Activated CD8-positive, alpha-beta memory T cell treated with anti-CD3 and anti-CD28 coated beads for 4 hours (primary cell): ENCODE measurements at places on chromosomes 7 and 10.

DNA sequence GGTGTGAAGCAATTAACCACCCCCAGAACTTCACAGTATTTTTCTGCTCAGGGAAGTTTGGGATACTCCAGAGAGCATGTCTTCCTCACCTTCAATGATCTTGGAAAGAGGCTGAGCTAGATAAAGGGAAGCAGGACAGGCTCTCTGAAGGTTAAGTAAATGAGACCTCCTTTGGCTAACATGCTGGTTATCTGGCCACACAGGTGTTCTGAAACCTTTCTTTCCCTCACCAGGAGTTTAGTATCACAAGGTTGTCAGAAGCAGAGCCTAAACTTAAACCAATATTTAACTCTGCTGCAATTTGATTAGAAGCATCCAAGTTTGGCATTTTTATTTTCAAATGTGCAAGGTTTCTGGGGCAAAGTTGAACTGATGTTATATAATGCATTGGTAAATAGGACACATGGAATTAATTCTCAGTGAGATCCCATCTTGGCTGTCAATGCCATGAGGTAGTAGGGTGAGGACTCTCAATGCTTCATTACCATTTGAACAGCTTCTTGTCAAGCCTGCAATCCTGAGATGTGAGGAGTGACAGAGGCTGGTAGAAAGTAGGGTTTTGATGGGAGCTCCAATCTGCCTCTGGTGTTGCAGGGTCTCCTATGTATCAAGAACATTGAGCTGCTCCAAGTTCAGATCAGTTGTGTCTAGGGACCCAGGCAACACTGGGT lies 3.6 kb upstream of the PNLIP start:
- DNase-seq: no peak

DNA sequence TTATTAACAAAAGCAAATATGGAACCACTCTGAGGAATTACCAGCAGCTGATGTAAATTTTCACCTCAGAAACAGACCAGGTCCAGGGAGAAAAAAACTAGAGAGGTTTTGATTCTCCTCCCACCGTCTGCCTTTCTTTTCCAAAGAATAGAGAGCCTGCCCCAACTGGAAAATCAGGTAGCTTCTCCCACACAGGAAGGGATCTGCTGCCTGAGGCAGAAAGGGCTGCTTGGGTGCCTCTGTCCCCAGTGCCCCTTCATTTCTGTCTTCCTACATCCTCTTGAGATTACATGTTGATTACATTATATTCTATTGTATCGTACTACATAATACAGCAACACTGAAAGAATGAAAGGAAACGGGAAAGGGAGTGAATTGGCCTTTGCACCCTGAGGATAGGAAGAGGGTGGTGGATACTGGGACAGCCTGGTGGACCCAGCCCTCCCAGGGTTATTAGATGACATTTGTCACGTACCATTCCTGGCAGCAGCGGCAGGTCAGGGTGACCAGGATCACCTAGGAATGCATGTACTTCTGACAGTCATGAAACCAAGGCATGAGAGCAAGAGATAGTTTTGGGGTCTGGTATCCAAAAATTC lies 8.9 kb downstream of the ST8SIA6 start:
- no peak for DNase-seq

DNA sequence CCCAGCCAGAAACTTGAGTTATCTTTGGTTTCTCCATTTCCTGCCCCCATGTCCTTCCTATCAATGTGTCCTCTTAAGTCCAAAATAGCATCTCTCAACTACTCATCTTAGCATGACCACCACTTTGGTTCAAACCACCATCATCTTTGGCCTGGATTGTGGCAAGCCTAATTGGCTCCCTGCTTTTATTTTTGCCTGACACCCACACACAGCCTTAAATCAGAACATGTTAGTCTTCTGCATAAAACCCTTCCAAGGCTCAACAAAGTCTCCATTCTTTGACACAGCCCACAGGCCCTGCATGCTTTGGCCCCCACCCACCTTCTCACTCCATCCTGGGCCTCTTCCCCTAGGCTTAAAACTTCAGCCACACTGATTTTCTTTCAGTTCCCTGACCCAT lies 2.0 kb upstream of the TSPAN14 start:
- no peak for DNase-seq

GRCh38 chr7:141455723-141456122 lies 95.5 kb upstream of the AGK start:
- DNase-seq: no peak

GRCh38 chr10:110493832-110494426 lies 3.8 kb upstream of the DUSP5 start:
- DNase-seq: no peak

DNA sequence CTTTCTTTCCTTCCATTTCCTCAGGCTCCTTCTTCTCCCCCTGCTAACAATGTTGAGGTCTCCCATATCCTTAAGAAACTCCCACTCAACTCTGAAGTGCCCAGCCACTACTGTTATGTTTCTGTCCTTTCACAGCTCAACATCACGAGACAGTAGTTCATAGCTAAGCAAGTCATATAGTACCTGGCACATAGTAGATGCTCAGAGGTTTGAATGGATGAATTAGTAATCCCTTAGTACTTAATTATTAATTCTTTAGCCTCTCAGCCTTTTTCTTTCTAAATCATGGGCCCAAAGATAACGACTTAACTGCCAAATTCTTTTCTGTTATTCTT lies 22.6 kb downstream of the CSGALNACT2 start:
- DNase-seq: no peak

- no peak for DNase-seq
These were observed 185.1 kb downstream of the DGKI start for GRCh38 chr7:137661634-137662033.

DNA sequence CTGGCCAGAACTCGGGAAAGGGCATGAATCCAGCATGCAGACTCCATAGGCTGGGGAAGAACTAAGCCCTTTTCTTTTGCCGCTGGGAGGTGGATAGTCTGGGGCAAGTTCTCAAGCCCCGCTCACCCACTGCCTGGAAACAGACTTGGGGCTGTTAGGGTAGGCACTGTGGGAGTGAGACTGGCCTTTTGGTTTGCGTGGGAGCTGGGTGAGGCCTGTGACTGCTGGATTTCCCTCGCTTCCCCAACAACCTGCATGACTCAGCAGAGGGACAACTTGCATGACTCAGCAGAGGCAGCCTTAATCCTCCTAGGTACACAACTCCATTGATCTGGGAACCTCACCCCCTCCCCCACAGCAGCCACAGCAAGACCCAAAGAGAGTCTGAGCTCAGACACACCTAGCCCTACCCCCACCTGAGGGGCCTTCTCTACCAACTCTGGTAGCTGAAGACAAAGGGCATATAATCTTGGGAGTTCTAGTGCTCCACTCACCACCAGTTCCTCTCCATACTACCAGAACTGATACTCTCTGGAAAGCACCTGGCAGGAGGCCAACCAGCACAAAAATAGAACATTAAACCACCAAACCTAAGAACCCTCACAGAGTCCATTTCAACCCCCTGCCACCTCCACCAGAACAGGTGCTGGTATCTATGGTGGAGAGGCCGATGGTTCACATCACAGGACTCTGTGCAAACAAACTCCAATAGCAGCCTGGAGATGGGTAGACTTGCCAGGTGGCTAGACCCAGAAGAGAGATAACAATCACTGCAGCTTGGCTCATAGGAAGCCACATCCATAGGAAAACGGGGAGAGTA lies 81.4 kb upstream of the LAMB4 start:
- DNase-seq: no peak

DNA sequence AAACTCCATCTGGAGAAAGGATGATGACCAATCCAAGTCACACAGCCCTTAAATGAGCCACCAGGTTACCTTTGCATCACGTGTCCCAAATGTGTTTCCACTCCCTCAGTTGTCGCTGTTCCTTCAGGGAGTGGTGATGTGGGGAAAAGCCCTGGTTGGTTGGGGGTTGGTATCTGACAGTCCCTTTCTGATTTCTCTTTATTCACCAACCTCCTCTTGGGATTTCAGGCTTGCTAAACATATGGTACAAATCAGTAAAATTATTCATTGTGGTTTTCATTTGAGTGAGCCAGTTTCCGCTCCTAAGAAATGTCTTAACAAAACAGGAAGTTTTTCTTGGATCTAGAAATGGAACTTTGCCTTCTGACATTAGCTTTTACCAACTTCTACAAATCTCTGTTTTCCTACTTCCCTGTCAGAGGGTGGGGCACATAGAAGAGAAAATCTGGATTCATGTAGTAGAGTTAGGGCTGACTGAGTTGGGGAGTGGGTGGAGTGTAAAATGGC lies 40.0 kb upstream of the KMT2E start:
- no peak for DNase-seq

DNA sequence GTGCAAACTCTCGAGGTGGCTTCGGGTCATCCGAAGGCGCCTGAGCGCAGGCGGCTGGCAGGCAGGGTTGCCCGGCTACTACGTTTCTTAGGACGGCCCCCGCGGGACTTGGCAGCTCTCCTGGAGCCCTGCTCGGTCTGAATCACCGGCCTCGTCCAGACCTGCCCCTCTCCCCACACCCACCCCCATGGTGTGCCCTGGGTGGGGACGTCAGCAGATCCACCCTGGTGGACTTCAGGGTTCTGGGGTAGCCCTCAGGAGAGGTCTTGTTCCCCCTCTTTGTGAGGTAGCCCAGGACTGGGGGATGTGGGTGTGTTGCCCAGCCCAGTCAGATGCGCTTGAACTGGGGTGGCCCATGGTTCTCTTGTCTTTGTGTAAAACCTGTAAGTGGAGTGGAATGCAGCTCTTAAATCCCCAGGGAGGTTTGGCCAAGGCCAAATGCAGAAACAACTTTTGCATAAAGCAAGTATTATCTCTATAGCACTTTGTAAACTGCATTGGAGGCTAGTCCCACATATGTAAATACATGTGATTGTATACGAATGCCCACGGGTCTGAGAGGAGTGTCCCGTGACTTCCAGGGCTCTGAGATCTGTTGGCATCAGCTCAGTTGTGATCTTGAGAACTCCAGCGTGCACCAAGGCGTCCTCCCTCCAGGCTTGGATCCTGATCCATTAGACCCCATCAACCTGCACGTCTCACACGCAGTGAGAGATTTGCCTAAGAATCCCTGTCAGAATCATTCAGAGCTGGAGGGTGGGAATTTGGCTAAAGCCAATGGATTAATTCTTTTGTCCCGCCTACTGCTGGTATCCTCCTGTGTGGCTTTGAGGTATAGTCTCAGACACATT lies 1.8 kb downstream of the PFKFB3 start:
- DNase-seq: no peak

DNA sequence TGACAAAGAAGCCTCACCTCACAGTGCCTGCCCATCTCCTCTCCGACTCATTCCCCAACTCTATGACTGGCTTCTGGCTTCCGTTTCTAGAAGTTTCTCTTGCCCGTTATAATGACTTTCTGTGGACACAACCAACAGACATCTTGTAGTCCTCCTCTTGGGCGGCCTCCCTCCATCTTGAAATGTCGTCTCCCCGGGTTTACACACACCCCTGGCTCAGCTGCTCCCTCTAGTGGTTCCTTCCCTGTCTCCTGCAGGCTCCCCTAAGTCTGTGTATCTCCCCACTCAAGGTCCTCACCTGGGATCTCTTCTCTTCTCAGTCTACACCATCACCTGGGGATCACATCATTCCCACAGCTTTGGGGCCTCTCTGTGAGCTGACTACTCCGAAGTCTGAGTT lies 123.4 kb upstream of the NEBL start:
- no peak for DNase-seq

DNA sequence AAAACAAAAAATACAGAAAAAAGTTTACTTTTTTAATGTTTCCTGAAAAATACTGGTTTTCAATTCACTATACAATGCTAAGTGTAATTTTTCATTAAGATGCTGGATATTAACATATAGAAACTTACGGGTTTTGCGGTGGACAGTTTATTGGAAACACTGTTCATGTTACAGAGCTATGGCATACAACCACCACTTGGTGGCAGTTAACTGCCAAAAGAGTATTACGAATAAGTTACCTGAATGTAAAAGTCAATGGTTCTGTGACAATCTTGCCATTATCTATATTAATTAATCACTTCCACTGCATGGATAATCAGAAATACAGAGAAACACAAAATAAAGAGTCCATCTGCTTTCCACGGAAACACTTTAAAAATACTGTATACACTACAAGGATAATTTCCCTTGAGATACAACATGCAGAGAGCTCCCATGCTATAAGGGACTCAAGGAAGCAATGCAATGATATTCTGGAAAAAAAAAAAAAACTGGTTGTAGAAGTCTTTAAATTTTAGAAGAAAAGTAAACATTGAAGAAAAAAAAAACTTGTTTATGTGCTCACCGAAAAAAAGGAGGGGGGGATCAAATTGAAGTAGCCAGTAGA lies 97.0 kb downstream of the TPK1 start:
- DNase-seq: no peak

- DNase-seq: no peak
These were observed 87.9 kb downstream of the CDK6 start for GRCh38 chr7:92748495-92748894.

DNA sequence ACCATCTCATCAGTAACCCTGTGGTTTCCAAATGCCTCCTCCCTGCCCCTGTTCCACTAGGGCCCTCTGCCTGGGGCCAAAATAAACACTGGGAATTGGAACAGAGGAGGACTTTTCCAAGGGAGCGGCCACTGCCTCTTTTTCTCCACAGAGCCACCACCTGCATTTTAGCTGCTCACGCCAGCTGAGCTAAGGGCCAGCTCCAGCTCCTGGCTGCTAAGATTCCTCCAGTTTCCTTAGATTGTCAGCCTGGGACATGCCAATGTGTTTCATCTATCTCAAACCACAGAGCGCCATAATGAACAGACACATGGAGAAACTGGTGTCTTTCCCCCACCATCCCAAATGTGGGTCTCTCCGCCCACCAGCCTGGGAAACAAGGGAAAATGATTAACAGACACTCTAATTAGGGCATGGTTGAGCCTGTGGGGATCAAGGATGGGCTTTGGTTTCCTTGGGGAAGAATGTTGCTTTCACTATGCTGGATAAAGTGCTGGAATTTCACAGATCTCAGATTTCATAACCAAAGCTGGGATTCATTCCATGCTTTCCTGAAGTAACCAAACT lies 52.2 kb downstream of the ASB13 start:
- DNase-seq: no peak

DNA sequence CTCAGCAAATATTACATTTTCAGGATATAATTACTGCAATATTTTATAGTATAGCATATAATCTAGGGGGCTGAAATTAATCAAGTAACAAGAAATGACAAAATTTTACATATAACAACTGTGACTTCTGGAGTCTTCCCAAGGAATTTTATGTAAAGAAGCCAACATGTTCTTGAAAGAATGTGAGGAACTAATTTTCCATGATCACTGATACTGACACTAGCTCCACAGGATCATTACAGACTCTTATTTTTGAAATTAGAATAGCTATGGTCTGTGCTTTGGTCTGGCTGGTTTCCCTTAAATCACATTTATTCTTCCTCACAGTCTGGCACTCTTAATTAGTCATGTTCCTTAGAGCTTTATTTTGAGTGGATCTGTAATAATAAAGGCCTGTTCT lies 267.7 kb upstream of the SEMA3A start:
- DNase-seq: no peak

GRCh38 chr10:8072211-8072610 lies 17.7 kb downstream of the GATA3 start:
- DNase-seq: no peak

DNA sequence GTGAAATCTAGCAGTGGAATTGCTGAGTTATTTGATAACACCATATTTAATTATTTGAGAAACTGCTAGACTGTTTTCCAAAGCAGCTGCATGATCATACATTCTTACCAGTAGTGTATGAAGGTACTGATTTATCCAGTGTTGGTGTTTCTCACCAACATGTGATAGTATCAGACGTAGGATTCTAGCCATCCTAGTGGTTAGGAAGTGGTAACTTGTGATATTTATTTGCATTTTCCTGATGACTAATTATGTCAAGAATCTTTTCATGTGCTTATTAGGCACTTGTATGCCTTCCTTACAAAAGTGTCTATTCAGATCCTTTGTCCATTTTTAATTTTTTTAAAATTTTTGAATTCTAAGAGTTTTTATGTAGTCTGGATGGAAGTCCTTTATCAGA lies 54.2 kb upstream of the PLXDC2 start:
- DNase-seq: no peak

GRCh38 chr7:102223184-102223583 lies 63.5 kb upstream of the SH2B2 start:
- no peak for DNase-seq
